ENCODE measurements at places on chromosomes 6 and 20. TPM values are rescaled to one million over a fixed set of nuclear protein-coding genes. Genes with fewer than 3 reads are reported as not detected.

TNXB gene
- total RNA-seq = not detected

PAX1 gene
- 0.10 TPM for total RNA-seq

GTSF1L gene
- not detected for total RNA-seq

PNLDC1 gene
- total RNA-seq = not detected

MTG2 gene
- 21.7 TPM for total RNA-seq
